ENCODE measurements at places on chromosomes 3 and 15.

DNA sequence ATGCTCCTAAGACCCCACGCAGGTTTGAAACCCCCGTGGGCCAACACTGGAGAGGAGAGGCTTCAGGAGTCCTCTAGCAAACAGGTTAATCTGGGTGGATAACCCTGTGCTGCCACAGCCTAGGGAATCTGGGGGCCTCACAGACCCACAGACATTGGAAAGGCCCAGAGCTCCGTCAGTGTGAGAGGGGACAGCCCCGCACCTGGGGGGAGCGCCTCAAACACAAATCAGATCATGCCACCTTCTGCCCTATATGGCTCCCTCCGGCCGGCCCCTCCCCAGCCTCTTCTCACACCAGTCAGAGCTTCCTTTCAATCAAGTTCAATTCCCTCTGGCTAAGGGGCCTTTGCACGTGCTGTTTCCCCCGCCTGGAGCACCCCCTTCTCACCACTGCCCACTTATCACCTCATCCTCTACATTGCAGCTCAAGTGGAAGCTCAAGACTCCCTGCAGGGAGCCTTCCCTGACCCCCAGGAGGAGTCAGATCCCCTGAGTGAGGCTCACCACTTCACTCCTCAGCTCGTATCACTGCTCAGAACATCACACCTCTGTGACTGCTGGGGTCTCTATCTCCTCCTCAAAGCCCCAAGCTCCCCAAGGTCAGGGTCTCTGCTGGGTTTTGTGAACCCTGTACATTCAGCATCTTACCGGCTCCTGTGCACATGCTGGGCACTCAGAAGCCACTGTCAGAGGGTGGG lies 24.1 kb downstream of the FBLN2 start:
- DNase-seq = no peak

GRCh38 chr15:61517776-61518175 lies 288.7 kb upstream of the RORA start:
- DNase-seq = no peak

- no peak for DNase-seq
Measured at GRCh38 chr3:194938845-194939531, 253.3 kb downstream of the FAM43A start.

DNA sequence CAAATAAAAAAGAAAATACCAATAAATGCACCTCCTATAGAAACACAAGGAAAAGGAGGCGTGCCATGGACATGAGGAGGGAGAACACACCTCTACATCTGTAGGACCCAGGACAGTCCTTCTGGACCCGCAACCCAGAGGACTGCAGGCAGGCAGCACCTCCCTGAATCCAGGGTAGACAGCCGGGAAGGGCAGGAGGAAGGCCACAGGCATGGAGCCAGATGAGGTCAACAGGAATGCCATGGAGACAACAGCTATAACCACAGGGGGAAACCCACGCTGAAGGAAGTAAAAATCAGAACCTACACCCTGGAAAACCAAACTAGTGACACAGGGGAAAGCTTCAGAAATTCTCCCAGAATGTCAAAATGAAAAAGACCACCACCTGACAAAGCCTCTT lies 248.8 kb upstream of the NSMCE3 start:
- no peak for DNase-seq

Measured in colonic mucosa (tissue), 4 donors.